ENCODE measurements at places on chromosomes 2 and 18.

DNA sequence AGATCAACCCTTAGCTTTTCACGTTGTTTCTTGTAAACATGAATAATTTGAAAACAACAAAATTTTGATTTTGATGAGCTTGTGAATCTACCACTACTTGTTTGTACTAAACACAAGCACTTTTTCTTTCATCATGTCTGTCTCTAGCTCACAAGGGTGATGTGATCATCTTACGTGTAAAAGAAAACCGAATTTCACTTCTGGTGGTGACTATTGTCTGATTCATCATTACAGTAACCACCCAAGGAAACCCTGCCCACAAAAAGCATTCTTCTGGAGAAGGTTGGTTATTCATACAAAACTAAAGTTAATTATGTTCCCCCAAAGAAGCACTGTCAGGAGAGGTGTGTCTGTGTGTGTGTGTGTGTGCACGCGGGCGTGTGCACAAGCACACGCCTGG lies 285.4 kb downstream of the ZNF516 start:
- no peak for DNase-seq

DNA sequence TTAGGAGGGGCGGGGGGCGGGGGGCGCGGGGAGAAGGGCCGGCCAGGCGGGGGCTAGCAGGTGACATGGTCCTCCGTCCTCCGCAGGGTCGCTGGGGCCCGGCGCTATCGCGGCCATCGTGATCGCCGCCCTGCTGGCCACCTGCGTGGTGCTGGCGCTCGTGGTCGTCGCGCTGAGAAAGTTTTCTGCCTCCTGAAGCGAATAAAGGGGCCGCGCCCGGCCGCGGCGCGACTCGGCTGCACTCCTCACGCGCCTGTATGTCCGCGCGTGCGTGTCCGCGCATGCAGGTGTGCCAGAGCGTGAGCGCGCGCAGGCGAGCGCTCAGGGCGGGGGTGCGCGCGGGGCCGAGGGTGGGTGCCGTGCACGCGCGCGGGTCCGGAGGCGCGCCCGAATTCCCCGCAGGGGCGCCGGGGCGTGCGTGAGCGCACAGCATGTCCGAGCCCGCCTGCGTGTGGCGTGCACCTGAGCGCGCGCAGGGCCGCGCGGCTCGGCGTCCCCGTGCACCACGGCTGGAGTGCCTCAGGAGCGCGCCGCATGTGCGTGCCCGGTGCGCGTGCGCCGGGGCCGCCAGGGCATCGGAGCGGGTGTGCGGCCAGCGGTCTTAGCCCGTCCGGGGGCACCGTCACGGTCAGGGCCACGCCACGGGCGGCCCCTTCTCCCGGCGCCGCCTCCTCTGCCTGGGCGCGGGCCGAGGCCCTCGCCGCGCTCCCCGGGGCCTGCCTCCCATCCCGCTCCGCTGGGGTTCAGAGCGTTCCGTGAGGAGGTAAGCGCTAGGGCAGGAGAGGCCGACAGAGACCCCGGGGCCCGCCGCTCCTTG lies 6.3 kb downstream of the SNORC start:
- DNase-seq = no peak

DNA sequence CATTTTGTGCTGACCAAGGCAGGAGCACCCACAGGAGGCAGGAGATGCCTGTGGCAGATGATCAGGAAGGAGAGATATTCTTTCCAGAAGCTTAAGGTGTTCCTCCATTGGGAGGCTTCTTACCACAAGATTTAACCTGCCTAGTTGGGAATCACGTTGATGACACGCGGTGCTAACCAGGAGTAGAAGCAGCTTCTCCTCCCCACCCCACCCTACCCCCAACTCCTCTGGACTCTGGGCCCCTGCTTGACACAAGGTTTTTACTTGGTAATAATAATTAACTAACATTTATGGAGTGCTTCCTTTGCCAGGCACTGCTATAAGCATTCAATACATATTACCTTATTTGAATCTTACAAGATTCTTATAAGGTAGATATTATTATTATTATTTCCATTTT lies 62.5 kb upstream of the PAPOLG start:
- DNase-seq = no peak

DNA sequence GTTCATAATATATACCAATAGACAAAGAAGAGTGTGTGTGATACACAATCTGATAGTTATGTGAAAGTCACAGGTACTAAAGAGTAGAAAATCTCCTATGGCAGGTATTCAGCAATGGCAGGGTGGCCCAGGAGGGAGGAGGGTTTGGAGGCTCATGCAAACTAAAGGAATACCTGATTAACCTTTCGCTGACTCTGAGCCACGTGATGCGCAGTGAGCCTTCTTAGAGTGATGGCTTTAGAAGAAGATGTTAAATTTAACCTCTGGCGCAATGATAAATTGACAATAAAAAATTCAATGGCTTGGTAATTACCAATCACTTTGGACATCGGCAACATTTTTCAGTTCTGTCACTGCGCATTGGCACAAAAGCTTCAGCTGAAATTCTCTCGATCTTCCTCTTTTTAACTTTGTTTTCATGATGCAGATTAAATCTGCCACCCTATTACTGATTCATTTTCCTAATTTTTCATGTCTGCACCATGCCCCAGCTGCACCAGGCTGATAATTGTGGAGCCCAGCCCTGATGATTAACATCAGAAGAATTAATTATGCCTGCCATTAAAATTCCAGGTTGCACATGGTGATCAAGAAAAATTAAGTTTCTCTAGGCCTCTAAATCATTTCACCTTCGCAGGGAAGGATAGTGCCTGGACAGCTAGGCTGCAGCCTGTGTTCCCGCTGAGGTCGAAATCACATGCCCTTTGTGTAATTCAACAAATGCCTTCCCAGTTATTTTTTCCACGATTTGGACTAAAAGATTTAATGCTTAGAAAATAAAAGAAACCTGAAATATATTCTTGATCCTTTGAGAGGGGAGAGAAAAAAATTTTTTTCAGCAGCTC lies 250.6 kb upstream of the HNRNPA3 start:
- DNase-seq = no peak

- DNase-seq = no peak
These were observed 246.0 kb upstream of the CXCR4 start for GRCh38 chr2:136363900-136364299.

DNA sequence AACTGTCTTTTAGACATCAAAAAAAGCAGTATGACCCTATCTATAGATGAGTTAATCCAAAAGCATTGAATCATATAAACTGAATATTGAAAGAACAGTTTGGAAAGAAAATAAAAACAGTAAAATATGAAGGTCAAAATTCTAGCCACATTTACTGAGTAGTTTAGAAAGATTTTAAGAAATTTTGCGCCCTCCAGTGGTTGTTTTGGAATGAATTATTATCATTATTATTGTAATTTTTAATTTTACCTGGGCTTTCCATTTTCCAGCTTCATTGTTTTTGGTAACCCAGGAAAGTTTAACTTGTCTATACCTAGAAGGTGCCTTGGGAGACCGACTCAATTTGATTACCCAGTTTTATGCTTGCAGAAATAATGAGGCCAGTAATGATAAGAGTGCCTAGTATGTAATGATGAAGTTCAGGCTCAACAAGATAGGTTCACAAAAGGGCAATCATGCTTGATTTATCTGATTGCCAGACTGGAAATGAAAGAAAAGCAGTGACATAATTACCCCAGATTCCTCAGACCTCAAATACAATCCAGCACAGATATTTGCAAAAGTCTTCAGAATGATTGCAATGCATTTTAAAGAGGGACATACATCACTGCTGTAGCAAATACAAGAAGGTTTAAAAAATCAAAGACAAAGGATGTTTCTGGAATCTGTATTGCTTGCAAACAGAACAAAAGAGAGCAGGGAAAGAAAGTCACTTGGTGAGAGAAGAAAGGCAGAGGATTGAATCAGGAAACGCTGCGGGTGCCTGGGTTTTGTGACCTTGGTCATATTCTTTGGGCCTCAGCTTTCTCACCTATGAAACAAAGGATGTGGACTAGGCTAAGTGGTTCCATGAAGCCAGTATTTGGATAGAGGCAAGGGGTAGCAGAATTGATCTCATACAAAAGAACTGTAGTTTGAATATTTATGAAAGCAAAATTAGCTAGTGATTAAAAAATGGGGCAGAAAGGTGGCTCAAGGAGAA lies 153.8 kb downstream of the MAP2 start:
- no peak for DNase-seq

DNA sequence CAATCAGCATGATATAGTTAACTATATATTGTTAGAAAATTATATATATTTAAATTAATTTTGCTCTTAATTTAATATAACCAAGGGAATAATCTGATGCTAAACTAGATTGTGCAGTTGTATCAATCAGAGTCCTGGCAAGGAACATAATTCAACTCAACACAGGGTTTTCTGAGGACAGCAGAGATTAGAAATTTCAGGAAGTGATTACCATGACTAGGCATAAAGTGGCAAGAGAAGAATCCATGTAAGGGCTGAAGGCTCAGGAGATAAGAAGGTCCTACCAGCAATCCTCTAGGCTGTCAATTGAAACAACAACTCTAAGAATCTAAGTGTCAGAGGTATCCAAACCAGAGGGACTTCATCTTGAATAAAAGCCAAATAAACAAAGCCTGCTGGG lies 807.8 kb downstream of the DSC3 start:
- no peak for DNase-seq

GRCh38 chr2:226702376-226702775 lies 97.2 kb downstream of the IRS1 start:
- no peak for DNase-seq

GRCh38 chr2:241556746-241557145 lies 1.8 kb upstream of the BOK start:
- no peak for DNase-seq

- DNase-seq = no peak
These were observed 98.8 kb upstream of the MGAT4A start for GRCh38 chr2:98829581-98830270.

DNA sequence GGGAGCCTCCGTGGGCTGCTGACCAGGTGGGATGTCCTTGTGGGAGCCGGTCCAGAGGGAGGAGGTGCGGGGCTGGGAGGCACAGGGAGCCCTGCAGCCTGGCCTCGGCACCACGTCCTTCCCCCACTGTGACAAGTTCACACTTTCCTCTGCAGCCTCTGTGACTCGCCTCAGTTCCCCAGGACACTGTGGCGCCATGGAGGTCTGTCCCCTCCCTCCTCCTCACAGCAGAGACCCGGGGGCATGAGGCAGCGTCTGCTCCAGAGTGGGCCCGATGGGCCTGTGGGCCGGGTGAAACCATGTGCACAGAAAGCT lies 27.3 kb upstream of the KCNG2 start:
- no peak for DNase-seq

DNA sequence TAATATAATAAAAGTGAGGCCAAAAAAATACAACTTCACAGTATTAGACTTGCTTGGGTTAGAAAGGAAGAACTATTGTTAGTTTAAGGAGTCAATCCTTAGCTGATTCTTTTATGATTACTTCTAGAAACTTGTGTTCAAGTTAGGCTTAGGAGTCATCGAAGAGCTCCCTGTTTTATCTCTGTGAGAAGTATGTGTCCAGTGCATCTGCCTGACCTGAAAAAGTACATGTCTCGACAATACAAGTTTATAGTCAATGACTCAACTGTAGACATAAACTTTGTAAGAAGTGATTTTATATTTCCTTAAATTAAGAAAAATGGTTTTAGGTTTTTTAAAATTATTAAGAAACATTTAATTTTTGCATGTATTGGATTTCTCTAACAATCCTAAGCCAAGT lies 571.2 kb downstream of the ZEB2 start:
- no peak for DNase-seq

GRCh38 chr2:126449677-126450076 lies 206.3 kb upstream of the GYPC start:
- DNase-seq = no peak

GRCh38 chr18:33924576-33924975 lies 300.1 kb downstream of the NOL4 start:
- no peak for DNase-seq

DNA sequence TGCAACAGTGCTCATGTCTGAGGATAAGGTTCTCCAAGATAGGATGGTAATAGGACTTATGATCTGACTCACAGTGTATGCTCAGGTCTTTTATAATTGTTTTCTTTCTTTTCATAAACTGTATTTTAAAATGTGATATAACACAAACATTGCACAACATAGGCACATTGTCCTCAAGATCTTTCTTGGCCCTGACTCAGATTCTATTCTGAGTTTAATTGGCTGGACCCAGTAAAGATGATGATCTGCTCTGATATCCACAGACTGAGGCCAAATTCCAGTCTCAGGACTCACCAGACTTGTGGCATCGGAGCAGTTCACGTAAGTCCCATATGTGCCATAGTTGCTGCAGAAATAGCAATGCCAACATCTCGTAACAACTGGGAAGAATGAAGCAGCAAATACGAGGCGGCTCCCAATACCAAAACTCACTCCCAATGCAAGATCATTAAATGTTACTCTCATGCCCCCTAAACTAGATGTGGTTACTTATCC lies 448.9 kb upstream of the SLC14A2 start:
- no peak for DNase-seq
